Amniotic epithelial cell (primary cell): ENCODE measurements at places on chromosomes 3 and 15.

GRCh38 chr3:47109393-47109792 lies 54.5 kb downstream of the SETD2 start:
- DNase-seq, result no peak

DNA sequence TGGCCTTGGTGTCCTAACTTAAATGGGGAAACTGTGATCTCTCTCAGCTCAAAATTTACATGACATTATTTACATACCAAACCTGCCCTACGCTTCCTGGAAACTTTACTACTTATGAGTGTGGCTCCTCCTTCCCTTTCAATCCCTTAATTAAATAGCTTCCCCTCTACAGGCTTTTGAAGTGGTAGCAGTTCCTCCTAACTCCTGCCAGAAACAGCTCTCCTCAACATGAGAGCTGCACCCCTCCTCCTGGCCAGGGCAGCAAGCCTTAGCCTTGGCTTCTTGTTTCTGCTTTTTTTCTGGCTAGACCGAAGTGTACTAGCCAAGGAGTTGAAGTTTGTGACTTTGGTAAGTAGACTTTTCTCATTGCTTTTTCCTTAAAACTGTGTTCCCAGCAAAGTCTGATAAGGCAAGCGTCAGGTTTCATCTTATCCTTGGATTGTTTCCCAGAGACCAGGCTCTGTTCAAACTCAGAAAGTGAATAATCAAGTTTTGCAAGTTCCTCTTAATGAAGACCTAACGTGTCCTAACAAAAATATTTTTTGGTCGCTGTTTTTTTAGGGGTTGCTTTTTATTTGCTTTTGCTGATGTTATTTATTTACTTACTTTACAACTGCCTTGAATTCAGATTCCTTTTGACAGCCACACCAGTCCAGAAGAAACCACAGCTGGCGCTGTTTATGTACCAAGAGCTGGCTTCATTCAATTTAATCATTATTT lies at the start of gene ACP3:
ACP3 (plus strand) TSS at position 179 of the 720 bp plus-strand sequence; CDS start at position 229, 50 bp downstream.
- DNase-seq, result peak; percentile 91

- peak; percentile 34 for DNase-seq
Observed at GRCh38 chr3:81666502-81667121, 94.8 kb downstream of the GBE1 start.

GRCh38 chr3:35241236-35241635 lies 398.1 kb upstream of the ARPP21 start:
- no peak for DNase-seq

GRCh38 chr3:73835945-73836344 lies 211.2 kb upstream of the PDZRN3 start:
- DNase-seq, result no peak

GRCh38 chr3:155197786-155198185 lies 95.7 kb downstream of the STRIT1 start:
- DNase-seq, result no peak

GRCh38 chr3:17179381-17180205 lies 294.8 kb downstream of the PLCL2 start:
- no peak for DNase-seq

DNA sequence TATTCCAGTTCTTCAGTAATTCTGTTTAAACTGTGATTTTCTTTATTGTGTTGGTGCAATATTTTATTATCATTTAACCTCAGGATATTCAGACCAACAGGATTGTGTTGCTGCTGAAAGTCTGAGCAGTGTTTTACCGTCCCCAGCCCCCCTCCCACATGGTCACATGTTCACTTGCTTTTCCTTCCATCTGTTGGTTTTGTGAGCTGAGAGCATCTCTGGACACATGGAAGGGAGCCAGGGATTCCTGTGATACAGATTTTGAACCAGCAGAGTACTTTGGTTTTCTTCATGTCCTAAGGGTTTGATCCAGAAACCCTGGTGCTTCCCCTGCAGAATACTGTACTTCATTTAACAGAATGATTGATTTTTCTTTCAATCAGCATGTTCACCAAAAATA lies 11.9 kb downstream of the ARRDC4 start:
- DNase-seq, result no peak

DNA sequence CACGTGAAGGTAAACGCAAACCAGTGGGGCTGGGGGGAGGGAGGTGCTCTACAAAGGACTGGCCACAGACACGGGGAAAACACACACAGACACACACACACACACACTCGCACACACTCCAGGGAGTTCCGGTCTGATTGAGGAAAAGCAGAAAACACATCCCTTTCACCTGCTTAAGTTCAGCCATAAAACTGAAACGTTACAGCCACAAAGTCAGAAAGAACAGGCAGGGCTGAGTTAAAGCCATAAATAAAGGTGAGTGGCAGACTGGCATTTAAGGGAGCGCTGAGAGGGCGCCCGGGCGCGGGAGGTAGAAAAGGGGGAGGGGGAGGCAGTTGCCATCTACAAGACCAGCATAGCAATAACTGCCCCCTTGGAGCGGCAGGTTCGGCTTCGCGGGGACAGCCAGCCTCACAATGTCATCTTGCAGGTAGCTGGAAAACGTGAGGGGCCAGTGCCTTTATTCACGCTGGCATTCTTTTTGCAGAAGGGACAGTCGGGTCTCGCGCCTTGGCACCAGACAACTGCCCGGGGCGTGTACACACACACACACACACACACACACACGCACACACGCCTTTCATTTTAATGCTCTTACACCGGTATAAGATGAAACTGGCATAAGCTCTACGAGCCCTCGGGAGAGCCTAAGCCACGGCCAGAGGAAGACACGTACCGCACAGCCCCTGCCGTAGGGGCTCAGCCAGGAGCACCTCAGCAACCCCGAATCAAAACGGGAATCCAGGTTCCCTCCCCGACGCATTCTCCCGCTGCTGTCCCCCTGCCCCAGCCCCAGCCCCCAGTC lies 866 bp downstream of the TNIK start:
- DNase-seq, result peak; percentile 58

DNA sequence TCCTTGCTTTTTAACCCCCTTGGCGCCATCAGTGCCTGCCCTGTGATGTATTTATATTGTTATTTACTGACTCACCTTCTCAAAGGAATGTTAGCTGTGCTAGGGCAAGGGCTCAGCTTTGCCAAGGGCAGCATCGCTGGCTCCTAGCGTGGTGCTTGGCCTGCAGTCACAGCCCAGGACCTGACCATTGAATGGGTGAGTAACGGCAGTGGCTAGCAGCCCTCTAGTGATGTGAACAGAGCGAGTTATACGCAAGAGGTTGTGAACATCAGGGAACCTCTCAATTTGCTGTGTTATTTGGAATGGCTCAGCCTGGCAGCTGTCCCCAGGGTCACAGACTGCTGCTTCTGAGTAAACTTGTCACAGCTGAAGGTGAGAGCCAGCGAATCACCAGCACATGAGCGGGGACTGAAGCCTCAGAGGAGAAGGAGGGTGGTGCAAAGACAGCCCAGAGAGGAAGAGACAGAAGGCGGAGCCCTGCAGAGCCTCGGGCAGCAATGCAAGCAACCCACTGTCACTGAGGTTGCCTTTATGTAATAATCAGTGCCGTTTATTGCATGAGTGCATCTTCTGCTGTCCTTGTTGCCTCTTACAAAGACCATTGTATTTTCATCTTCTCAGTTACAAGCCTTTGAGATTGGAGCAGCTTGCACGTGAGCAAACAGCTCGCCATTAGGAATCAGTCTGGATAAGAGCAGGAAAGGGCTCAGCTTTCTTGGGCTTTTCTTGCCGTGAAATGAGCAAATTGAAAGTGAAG lies 158.3 kb downstream of the SLCO3A1 start:
- DNase-seq, result no peak

- DNase-seq, result no peak
Observed at GRCh38 chr3:147157631-147158030, 248.7 kb downstream of the ZIC4 start.

DNA sequence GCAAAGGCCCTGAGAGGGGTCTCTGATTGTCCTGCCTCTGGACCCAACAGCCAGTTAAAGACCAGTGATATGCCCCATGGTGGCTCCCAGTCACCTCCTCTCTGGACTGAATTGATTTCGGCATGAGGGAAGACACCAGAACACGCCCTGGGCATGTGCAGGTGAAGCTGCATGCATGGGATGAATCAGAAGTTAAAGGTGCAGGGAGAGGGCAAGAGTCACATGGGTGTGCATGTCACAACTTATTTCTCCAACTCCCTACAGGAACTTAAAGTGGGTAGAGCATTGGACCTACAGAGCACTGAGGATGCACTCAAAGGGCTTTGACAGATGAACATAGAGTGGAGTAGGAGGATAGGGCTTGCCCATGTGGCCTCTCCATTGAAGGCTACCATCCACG lies 16.9 kb upstream of the RHCG start:
- no peak for DNase-seq

- no peak for DNase-seq
Observed at GRCh38 chr3:10574101-10574620, 68.8 kb upstream of the ATP2B2 start.

DNA sequence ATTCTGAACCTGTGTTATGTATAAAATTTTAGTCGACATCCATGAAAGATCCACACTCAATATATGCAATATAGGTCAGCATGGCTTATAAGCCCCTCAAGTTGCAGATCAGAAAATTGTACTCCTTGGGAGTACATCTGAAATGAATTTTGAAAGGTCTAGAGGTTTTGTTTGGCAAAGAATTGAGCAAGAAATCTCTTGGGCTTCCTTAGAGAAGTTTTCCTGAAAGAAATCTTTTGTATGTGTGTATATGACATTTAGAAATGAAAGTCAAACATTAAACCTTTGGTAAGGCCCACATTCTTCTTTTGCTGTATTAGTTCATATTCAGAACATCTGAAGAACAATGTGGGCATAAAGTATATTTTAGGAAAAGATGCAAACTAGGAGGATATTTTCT lies 1006.6 kb downstream of the NAALADL2 start:
- DNase-seq, result no peak

DNA sequence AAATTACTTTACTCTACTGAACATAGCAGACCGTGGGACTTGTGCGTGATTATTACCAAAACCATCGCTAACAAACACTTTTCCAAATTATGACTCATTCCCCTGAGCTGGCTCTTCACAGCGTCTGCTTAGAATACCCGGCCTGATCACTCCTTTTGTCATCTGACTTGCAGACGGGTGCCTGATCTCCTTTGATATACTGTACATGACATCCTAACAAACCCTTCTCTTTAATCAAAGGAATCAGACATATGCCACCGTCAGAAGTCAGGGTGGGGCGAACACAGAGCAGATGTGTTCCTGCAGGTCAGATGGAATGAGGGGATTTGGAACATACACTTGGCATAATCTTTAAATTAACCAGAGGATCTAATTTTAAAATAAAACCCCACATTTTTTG lies 48.5 kb upstream of the SH3GL3 start:
- DNase-seq, result peak; percentile 63

DNA sequence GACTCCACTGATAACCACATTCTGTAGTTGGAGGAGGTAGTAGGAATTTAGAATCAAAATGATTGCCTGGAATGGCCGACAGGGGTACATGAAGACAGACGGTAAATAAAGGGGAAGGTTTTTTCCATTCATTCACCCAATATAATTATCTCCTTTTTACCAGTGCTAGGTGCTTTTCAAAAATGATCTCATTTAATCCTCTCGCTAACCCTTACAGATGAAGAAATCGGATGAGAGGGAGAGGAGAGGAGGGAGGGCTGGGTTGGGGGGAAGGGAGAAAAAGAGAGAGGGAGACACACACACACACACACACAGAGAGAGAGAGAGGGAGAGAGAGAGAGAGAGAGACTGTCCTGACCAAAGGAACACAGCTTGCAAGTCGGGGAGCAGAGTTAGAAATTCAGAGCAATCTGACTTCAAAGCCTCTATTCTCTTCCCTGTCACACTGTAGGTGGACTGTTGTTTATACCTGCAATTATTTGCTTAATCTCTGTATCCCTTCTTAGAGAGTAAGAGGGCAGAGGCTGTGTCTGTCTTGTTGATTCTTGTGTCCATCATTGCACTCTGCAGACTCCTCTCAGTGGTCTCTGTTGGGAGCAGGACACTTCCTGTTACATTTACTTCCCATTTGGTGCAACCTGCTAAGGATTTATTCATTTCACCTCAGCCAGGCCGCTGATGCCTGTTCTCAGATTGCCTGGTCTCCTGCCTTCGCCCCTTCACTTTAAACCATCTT lies 18.7 kb upstream of the PAQR9 start:
- DNase-seq, result no peak

DNA sequence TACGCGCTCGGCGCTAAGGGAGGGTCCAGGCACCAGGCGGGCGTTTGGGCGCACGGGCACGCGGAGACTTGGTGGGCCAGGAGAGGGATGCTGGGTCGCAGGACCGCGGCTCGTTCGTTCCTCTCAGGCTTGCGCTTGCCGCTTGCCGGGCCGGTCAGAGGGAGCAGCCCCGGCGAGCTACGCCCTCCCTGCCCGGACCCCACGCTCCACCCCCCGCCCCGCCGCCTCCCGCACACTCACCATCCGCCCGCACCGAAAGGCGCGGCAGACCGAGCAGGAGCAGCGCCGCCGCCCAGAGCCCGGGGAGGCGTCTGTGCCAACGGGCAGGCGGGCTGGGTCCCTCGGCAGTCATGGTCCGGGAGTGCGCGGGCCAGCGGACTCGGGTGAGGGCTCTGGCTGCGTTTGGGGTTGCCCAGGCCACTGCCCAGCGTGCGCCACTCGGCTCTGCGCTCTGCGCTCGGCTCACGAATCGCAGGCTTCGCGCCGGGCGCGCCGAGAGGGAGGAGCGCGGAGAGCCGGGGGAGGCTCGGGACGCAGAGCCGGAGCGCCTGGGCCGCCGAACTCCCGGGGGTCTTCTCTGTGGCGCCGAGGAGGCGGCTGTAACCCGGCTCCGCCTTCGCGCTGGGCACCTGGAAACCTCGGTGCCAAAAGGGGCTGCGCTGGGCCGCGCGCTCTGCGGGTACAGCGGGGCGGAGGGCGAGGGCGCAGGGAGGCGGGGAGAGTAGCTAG lies at the start of gene SUSD5:
SUSD5 (minus strand) TSS at position 365 of the 729 bp plus-strand sequence; CDS start at position 352, 13 bp downstream.
- DNase-seq, result peak; percentile 21

- DNase-seq, result no peak
Observed at GRCh38 chr3:30754426-30754825, 140.0 kb downstream of the GADL1 start.

- no peak for DNase-seq
Observed at GRCh38 chr3:58749948-58750347, 83.4 kb upstream of the FAM3D start.

DNA sequence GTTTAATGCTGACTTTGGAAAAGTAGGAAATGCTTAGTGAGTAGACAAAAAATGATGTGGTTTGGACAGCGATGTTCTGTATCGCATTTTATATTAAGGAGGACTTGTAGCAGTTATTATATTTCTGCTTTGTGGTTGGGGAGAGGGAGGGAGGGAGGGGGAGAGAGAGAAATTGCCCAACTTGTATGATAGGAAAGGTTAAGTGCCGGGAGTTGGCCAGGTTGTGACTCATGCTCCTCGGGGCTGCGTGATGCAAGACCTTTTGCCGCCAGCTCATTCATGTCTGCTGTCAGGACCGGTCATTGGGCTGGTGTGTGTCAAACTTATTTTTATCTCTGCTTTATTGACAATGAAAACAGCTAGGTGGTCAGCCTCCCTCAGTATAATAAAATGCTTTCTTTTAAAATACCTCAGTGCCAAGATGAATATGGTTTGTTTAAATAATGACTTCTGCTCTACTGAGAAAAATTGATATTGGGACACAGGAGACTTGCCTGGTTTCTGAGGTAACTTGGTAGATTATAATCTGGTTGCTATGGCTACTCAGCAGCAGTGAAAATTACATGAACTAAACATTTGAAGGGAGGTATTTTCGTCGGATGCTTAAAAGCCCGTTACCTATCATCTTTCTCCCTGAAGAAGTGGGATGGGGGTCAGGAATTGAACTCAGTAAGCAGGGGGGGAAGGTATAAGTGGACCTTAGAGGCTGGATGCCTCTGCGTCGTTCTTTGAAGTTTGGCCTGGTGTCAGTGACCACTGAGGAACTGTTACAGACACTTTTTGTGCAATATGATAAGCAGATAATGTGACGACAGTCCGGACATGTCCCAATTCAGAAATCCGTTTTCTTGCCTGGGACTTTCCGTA lies 90.7 kb downstream of the FNDC3B start:
- peak; percentile 100 for DNase-seq
